ENCODE measurements at places on chromosomes 2 and 18. TPM values are rescaled to one million over a fixed set of nuclear protein-coding genes. Genes with fewer than 3 reads are reported as not detected.

GRCh38 chr18:71398531-71398930, 1109.7 kb downstream of the SOCS6 start:
- DNase-seq, result no peak

DNA sequence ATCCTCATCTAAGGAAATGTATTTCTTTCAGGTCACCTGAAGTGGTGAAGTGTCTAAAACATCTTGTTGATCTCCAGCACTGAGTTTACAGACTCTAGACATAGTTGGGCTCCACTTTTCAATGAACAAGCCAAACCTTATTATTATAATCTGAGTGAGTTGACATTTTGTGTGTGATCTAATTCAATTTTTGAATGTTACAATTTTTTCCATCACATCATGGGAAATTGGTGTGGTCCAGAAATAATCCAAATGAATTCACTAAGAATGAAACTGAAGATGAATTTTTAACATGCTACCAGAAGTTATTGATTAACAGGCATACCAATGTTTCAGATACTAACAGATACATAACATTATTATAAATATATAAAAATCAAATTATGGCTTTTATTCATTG, 75.6 kb upstream of the EFEMP1 start:
- DNase-seq, result no peak

The CRYGC gene
- not detected for total RNA-seq

- no peak for DNase-seq
Observed at GRCh38 chr18:35201256-35201931, 39.4 kb upstream of the ZNF397 start.

The TEX44 gene
- not detected for total RNA-seq

The TMEM163 gene
- total RNA-seq, result not detected

DNA sequence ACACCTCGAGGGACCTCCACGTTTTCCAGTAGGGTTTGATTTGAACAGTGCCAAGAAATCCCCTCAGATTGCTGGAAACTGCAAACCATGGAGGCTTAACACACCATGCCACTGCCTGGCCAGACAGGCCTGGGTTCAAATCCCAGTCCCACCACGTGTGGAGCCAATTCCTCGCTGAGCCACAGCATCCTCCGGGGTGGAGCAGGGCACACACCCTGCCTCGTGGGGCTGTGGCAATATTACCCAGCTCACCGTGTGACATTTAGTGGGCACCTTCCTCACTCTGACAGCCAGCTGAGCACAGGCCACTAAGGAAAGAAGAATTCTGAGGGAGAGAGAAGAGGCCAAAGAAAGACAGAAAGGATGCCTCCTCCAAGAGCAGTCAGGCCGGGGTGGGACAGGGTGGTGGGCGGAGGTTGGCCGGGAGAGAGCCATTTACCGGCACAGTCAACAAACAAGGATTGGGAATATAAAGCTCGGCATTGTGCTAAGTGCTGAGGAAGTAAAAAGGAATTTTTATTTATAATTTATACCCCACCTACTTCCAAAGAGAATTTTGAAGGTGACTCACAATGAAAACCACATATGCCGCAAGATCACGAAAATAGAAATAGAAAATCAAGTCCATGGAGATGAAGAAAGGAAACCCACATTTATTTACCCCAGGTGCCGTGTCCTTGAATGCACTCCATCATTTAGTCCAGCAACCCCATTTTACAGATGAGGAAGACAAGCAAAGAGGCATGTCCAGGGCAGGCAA, 111.5 kb downstream of the MCFD2 start:
- peak; percentile 13 for DNase-seq

Measured in lower leg skin (tissue), 4 donors.